ENCODE measurements at places on chromosomes 2 and 18.
A peak's percentile ranks its signal among the peaks of the same experiment; 100 is the strongest.

- DNase-seq, result no peak
These were observed 72.6 kb downstream of the PLEKHM3 start for GRCh38 chr2:207952564-207953345.

- no peak for DNase-seq
These were observed 324.9 kb upstream of the SLC14A2 start for GRCh38 chr18:45290364-45290763.

GRCh38 chr2:223813329-223813728 is 24.1 kb downstream of the AP1S3 start:
- DNase-seq, result no peak

GRCh38 chr2:26745609-26746327 is 18.3 kb upstream of the SLC35F6 start:
- peak; percentile 86 for DNase-seq

GRCh38 chr2:98572676-98573075 is 35.6 kb downstream of the COA5 start:
- no peak for DNase-seq
